ENCODE measurements at places on chromosomes 12 and 14.

- DNase-seq: no peak
Observed at GRCh38 chr12:68876461-68876860, 56.5 kb downstream of the CPM start.

DNA sequence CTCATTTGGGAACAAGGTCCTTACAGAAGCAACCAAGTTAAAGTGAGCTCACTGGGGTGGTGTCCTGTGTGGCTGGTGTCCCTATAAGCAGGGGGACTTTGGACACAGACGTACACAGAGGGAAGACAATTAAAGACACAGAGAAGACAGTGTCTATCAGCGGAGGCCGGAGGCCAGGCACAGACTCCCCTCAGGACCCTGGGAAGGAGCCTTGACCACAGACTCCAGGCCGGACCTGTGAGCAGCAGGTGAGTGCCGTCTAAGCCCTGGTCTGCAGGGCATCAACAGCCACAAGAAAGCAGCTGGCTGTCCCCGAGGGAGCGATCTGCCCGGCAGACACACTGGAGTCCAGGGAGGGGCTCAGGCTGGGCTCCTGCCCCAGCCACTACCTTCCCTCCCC, 219.1 kb upstream of the C14orf180 start:
- DNase-seq: no peak

GRCh38 chr12:42296503-42297109, 29.3 kb downstream of the ZCRB1 start:
- no peak for DNase-seq

DNA sequence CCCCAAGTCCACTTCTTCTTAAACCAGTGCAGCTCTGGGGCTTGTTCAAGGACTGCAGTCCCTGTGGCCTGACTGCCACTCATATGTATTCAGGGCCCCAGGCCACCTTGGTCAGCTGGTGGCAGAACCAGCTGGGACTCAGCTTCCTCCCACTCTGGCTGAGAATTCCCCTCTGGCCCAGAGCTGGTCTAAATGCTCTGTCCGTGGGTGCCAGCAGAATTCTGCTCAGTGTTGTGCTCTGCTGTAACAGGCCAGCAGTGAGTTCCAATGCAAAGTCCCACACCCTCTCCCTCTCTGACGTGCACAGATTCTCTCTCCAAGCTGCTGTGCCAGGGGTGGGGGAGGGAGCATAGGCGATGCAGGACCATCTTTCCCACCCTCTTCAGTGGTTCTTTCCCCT, 210.4 kb upstream of the RGS6 start:
- DNase-seq: no peak
